ENCODE measurements at places on chromosomes 12 and 14.

DNA sequence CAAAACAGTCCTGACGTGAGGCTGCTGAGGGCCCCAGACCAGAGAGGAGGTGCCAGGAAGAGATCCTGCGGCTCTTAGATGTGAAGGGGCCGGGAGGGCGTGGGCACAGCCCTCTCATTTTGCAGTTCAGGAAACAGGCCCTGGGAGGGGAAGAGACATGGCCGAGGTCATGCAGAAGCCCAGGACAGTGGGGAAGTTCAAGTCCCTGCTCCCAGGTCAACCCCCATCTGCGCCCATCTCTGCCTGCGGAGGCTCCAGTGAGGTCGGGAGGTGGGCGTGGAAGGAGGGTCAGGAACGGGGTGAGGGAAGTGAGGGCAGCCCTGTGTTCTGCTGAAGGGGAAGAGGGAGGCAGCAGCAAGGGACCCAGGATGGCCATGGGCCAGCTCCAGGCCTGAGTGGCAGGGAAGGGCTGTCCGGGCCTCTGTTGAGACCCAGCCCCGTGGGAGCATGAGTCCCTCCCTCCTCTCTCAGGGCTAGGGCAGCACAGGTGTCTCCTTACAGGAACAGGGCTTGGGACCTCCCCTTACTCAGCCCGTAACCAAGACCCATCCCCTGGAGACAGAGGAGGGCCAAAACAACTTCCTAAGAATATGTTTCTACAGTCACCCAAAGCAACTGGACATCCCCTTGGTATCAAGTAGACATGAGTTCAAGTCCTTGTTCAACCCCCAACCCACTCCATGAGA is 90.8 kb downstream of the LGMN start:
- DNase-seq, result no peak

DNA sequence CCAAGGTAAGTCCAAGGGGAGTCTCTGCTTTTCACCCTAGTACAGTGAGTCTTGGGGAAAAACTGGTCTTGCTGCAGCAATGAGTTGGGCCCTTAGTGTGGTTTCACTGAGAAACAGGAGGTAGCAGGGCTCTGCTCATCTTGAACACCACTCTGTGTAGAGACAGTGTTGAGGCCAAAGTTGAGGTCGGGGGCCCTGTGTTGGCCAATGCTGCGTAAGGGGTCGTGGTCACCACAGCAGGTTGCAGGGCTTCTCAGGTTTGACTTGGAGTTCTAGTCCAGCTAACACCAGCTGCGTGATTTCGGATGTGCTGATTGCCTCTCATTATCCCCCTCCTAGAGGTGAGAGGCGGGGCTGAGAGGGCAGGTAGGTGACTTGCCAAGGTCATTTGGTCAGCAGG is 807.5 kb downstream of the VRK1 start:
- no peak for DNase-seq

DNA sequence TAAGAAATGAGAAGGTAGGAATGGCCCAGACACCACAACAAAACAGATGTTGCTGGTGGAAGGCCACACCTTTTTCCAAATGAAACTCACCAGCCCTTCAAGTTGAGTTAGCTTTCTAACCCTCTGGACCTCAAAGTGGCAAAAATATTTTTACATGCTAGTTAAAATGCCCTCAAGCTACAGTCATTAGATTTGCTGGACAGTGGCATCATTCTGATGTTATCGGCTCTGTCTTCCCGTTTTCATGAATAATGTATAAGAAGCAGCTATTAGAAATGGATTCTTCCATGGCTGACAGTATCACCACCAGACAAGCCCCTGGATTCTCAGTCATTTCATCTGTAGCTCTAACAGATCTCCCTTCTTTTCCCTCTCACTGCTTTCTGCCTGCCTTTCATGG is 37.1 kb upstream of the PLXNC1 start:
- no peak for DNase-seq

GRCh38 chr14:99681832-99682148 is 2.3 kb upstream of the CYP46A1 start:
- no peak for DNase-seq

GRCh38 chr12:88375306-88376305 is 204.7 kb downstream of the KITLG start:
- DNase-seq, result no peak

- DNase-seq, result no peak
Observed at GRCh38 chr12:41365653-41366171, 177.6 kb downstream of the PDZRN4 start.

GRCh38 chr14:71166180-71166837 is 259.1 kb downstream of the PCNX1 start:
- no peak for DNase-seq

- DNase-seq, result no peak
Observed at GRCh38 chr12:115210533-115211252, 526.7 kb upstream of the TBX3 start.

- no peak for DNase-seq
Observed at GRCh38 chr14:101054671-101055070, 151.1 kb upstream of the RTL1 start.

DNA sequence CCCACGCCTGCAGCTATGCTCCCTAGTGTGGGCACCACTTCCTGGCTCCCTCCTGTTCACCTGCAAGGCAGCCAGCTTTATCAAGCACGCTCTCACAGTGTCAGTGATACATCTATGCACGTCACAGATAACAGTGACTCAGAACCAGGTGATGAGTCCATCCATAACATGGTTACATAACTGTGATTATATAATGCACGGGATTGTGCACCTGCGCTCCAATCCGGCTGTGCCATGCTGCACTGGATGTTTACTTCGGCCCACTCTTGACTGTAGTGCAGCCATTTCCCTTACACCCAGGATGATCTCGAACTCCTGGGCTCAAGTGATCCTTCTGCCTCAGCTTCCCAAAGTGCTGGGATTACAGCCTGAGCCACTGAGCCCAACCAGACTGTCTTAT is 38.4 kb upstream of the CEP83 start:
- DNase-seq, result no peak

- no peak for DNase-seq
Observed at GRCh38 chr14:33996462-33996861, 45.6 kb upstream of the EGLN3 start.

DNA sequence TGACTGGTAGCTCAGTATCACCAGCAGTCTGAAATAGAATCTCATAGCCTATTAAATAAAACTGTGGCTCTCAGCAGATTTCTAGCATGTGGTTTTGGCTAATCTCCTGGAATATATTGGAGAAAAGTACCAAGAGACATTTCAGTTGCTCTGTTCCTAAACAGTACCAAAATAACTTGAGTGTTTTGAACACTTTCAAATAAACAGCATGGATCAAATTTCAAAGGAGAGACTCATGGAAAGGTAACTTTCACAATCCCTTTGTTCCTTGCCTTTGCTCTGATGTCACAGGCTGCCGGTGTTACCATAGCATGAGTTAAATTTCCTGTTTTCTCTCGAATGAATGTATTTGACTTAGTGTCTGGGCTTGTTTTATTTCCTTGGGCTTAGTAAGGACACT is 3.4 kb downstream of the ARG2 start:
- no peak for DNase-seq

DNA sequence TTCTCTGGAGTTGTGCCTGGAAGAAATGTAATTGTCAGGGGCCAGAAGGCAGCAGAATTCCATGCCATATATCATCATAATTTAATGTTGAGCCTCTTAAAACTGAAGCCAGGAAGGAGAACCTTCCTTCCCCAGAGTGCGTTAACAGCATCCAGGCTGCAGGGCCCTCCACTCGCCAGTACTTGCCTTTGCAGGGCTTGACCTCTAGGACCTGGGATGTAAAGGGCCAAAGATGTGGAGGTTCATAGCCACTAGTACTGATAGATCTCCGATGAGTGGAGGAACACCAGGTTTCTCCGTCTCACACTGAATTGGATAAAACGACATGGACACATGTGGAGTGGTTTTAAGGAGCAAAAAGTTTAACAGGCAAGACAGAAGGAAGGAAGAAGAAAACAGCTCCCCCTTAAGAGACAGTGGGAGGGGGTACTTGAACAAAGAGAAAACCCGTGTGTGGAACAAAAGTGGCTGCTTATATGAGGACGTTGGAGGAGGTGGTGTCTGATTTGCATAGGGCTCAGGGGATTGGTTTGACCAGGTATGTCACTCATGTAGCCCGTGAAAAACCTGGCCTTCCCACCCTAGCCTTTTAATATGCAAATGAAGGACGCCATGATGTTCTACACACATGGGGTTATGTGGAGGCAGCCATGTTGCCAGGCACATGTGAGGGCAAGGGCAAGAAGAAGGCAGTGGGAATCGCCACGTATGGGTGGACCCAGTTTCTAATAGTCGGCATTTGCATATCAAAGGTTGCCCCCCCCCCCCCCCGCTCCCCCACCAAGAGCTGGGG is 38.8 kb upstream of the WSCD2 start:
- no peak for DNase-seq

- DNase-seq, result no peak
Observed at GRCh38 chr12:56155256-56155845, 2.8 kb upstream of the MYL6 start.

DNA sequence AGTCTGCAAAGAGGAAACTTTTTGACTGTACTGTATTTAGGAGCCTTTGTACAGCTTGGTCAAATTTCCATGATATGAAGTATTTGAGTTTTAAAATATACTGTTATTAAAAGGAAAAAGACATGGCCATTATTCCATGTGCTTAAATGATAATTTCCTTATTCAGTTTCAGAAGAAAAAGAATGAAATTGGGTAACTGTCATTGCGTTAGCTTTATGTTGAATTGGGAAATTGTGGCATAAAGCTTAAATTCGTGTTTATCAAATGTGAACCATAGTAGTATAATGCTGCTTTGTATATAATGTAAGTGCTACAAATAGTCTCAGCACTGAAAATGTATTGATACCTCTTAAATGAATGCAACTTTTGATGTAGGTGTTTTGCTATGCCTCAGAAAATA is 64.9 kb downstream of the ETNK1 start:
- DNase-seq, result no peak

DNA sequence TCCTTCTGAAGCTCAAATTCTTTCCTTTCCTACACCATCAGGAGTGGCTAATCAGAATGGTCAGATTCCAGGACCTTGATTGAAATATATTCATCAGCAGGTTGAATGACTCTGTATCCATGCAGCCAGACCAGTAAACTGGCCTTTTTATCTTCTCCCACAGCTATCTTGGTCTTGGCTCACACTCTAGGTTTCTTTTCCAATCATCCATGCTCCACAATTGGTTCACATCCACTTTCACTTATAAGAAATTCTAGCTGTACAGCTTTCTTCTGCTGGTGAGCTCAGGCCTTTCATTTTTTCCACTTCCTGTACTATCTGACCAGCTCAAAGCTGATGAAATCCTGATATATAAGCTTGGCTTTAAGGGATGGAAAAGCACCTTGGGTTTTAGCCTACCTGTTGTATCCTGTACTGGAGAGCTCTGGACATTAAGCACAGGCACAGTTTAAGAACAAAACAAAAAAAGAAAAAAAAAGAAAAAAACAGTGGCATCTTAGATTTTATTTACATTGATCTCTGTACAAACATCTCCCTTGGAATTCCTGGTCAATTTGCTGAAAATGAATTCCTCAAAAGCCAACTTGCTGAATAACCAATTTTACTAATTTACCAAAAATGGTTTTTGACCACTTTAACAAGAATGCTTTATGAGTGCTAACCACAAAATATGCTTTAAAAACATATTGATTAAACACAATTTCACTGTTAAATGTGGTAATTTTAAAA is 91.6 kb upstream of the PAWR start:
- DNase-seq, result no peak

- no peak for DNase-seq
Observed at GRCh38 chr14:44778604-44779003, 183.1 kb downstream of the KLHL28 start.

DNA sequence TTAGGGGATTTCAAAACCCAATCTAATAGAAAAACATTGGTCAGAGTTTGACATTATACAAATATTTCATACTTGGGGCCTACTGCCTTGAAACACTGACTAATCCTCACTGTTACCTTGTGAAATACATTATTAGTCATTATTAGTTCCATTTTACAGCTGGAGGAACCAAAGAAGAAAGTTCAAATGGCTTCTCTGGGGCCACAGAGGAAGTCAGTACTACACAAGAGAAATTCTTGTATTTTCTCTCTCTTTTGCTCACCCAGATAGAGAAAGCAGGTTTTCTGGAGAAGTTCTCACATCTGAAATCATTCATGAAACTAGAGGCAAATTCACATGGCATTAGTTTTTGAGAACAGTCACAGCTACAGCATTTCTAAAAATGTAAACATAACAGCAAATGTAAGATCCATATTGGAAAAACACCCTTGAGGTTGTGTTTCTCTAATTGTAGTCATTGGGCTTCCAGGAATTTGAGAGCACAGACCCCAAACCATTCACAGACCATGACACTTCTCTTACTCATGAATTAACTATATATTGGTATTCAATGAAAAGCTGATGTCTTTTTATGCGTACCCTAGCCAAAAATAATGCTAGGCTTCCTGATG is 83.0 kb downstream of the LLPH start:
- DNase-seq, result no peak

DNA sequence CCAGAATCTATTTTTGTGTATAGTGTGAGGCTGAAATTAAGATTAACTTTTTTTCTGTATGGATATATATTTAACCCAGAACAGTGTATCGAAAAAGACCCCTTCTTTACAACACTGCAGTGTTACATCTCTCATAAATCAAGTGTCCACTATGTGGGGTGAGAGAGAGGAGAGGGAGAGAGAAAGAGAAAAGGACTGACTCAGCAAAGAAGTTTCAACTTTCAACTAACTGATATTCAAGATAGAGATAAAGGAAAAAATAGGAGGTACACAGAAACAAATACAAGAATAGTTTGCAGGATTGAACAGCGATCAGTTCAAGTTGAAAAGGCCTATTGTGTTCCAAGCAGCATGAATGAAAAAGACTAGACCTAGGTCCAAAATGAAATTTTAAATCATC is 126.7 kb upstream of the NEDD1 start:
- no peak for DNase-seq

GRCh38 chr12:109723311-109723881 is 9.8 kb downstream of the FAM222A start:
- no peak for DNase-seq

- no peak for DNase-seq
Observed at GRCh38 chr14:89256283-89256682, 160.8 kb downstream of the FOXN3 start.

GRCh38 chr14:21382886-21383847 is 652 bp downstream of the SUPT16H start:
- peak; percentile 53 for DNase-seq

DNA sequence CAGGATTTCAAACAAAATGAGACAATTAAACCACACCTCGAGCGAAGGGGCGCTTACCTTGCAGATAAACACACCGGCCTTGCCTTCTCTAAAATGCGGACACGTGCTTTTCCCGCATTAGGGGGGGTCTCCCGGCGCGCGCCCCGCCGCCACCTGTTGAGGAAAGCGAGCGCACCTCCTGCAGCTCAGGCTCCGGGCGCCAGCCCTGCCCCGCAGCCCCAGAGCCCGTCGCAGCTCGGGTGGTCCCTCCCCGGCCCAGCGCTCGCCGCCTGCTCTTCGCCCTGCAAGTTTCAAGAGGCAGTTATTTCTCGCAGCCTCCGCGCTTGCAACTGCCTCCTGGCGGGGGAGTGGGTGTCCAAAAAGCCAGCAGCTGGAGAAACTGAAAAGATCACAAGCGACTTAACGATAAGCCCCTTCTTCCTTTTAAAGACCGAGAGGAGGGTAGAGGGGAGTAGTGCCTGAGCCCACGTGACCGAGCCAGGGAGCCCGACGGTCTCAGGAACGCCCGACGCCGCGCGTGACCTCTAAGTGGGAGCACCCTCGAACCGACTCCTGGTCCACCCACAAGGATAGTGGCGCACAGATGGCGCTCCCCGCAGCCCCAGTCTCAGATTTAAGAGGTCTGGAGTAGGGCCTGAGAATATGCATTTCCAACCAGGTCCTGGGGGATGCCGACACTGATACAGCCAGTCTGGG is at the start of gene ESR2:
Gene ESR2 (minus strand): TSS at position 396 of the 696 bp plus-strand sequence. CDS start 11,386 bp downstream, outside the sequence.
- DNase-seq, result peak; percentile 21
